ENCODE measurements at places on chromosomes 2 and 18.

- no peak for DNase-seq
Observed at GRCh38 chr2:109020217-109020637, 31.2 kb upstream of the EDAR start.

DNA sequence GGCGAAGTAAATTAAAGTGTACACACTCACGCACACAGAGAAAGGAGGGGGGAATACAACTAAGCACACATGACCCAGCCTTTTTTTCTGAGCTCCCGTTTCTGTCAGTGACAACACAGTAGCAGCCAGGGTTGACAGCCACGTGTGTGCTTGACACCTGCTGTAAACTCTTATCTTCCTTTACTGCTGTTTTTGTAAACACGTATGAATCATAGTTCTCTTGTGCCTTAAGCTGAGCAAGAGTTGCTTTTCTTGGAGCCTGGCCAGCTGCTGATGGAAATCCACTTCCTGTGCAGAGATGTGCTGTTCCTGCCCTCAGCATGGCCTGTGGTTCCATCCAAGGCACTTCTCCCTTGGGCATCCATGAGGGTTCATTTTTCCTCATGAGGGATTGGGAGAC lies 561.9 kb downstream of the GALR1 start:
- no peak for DNase-seq

DNA sequence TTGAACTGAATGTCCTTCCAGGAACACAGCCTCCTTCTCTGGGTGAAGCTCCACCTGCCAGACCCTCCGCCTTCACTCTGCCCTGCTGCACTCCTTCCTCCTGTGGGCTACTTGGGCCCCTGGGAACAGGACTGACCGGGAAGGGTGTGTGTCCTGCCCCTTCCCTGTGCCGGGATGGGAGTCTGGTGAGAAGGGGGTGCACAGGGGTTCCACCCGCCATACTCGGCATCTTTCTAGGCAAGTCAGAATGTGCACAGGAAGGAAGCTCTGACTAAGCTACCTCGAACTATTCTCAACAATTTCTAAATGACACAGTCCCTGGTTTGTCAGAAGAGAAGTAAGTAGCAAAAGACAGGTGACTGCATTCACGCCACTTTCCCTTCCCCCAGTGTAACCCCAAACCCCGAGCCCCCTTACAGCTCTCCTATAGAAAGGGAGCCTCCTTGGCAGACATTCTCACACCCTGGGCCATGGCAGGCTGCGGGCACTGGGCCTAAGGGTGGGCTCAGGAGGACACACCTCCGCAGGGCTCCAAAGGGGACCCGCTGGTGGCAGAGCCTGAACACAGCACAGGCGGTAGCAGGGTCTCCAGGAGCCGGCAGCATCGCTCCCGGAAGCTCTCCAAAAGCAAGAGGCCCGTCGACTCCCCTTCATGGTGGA lies 184.1 kb downstream of the HDAC4 start:
- DNase-seq = no peak

GRCh38 chr2:239678666-239679296 lies 278.0 kb upstream of the HDAC4 start:
- no peak for DNase-seq

- DNase-seq = no peak
Observed at GRCh38 chr2:171810422-171811244, 83.4 kb downstream of the SLC25A12 start.

DNA sequence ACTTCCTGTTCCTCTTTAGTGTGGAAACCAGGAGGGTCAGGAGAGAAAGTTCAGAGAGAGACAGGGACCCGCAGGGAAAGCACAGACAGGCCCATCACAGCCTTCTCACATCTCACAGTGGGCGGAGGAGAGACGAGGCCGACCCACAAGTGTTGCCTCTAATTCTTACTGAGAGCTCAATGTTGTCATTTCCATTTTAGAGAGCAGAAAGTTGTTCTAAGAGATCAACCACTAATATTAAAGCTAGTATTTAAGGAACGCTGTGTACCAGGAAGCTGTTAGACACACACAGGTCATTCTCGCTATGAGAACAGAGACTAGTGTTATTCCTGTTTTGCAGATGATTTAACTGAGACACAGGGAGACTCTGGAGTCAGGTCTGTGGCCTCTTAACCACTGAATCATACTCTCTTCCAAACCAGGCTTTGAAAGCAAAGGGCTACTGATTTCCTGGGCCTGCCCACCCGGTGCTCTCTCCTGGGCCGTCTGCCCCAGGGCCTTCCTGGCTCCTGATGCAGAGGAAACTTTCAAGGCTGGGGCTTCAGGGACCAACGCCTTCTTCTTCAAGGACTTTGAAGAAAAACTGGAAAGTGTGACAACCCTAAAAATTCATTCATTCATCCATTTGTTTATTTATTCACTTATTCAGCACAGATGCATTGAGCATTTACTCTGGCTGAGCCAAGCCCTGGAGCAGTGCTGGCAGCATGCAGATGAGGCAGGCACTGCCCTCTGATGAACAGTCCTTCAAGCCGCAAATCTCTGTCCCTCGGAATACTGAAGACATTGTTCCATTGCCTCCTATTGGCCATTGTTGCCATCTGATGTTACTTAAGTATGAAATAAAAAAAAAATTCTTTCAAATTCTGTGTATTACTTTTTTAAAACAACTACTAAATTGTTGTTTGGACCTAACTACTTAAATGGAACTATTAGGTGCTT lies 37.2 kb upstream of the BIN1 start:
- no peak for DNase-seq

- no peak for DNase-seq
Observed at GRCh38 chr2:60961457-60961856, 56.1 kb upstream of the PEX13 start.

DNA sequence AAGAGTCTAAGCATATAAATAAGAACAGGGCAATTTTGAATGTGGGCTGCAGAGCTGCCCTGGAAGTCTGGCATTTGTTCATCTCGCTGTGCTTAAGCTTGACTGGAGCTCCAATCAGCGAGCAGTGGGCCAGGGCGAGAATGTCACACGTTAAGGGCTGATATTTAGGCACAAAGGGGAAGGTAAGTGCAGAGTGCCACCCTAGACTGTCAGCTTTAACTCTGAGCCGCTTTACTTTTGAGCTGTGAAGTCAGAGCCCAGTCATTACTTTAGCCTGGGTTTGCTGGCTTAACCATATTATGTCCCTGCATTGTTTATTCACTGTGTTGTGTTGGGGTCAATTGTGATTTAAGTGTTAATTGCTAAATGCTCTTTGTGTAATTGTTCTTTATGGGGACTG lies 236.1 kb upstream of the SIX3 start:
- DNase-seq = no peak

DNA sequence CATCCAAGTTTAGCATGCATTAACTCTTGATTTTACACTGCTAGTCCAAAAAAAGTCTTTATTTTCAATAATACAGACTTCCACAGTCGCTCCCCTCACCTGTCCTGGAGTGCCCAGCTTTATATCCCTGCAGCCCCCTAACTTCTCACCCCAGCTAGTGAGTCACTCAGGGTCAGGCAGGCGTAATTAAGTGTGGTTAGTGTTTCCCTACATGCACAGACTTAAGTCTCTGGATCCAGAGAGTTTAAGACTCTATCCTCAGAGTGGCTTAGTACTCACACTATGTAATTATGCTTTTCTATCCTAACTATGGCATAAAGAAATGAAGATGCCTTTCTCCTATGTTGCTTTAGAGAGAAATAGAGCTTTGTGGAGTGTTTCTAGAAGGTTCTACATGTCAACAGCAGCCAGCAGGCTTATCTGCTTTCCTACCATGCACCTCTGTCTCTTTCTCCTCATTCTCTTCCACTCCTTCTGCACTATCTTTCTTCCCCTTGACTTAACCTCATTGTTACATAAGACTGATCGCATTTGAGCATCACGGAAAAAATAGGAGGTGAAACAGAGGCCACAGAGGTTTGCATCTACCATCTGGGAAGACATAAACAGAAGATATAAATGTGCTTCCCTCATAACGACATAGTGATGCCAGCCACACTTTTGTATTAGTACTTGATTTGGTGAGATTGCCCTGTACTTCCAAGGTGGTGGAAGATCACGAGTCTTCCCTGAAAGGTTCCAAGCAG lies 34.4 kb upstream of the PMAIP1 start:
- DNase-seq = no peak

DNA sequence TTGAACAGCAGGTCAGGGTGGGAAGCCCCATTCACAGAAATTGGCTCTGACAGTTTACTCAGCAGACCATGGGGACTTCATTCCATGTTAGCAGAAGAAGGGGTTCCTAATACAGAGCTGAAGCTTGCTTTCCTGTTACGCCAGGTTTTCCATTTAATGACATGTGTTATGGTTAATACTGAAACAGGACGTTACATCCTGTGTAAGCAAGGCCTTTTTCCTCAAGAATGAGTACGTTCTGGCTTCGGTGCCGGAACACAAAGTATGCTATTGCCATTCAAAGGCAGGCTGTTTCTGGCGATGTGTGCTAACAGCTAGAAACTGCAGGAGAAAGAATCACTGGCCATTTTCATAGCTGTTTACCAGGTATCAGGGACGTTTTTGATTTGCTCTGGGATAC lies 190.4 kb downstream of the SNTG2 start:
- DNase-seq = no peak

DNA sequence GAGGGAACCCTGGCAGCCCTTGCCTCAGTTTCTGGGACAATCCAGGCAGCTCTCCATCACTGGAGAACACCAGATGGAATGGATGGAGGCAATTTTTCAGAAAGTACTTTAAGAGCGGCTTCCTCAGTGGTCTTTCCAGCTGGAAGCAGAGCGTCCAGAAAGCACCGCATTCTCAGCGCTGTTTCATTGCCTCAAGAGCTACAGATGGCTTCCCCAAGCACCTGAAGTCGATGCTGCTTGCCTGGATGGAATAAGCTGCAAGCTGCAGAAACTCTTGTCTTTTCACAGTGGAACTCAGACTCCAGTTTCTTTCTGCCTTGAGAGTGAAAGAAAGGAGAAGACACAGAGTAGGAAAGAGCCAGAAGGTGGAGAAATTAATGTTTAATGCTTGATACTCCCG lies 766.9 kb downstream of the TDRD15 start:
- DNase-seq = no peak

DNA sequence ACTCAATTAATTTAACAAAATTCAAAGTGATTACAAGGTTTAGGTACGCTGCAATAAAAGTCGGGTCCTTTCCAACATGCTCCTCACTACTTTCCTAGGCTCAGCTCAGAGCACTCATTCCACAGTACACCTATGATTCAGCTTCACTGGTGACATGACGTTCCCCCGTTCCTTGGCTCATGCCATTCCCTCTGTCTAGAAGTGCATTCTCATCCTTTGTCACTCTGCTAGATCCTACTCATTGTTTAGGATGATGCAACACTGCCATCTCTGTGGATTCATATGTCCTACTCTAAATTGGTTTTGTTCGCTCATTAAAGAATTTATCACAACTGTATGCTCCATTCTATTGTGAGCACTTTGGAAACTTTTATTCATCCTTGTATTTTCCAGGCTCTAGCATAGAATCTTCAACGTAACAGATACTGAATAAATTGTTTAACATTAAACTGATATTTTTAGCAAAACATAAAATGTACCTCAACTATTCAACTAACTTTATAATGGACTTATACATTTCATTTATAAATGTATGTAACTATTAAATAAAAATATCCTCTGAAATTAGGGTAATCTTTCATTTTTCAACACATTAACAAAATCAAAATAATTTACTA lies 78.6 kb downstream of the FAM228A start:
- no peak for DNase-seq

DNA sequence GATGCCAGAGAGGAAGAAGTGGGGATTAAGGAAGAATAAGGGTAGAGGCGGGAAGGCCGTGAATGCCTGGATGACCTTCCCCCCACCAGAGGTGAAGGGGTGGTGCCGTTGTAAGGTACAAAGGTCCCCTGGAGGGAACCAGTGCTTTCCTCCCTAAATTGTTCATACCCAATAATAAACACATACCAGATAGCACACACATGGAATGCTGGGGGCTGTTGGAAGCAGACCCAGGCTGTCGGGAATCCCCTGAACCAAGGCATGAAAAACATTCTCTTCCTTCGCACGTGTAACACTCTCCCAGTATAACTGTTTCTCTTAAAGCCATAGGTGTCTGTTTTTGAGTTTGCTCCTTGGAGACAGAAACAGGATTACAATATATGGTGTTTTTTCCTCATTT lies 107.1 kb upstream of the CTAGE1 start:
- DNase-seq = no peak

DNA sequence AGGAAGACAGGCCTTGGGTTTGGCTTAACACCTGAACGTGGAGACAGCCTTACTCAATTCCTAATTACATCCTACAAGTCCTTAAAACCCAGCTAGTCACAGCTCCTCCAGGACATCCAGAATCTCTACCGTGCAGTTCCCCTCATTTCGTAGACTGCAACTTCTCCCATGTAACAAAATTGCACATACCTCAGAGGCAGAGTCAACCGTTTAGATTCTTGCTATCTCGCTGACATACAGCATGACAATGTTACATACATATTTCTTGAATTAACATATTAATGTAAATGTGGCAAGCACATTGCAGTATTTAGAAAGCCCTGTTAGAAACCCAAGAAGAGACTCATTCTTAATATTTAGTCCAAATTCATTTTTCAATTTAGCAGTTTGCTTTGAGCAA lies 358.7 kb downstream of the SETBP1 start:
- no peak for DNase-seq

GRCh38 chr2:190488516-190489233 lies 45.8 kb downstream of the NEMP2 start:
- DNase-seq = no peak

DNA sequence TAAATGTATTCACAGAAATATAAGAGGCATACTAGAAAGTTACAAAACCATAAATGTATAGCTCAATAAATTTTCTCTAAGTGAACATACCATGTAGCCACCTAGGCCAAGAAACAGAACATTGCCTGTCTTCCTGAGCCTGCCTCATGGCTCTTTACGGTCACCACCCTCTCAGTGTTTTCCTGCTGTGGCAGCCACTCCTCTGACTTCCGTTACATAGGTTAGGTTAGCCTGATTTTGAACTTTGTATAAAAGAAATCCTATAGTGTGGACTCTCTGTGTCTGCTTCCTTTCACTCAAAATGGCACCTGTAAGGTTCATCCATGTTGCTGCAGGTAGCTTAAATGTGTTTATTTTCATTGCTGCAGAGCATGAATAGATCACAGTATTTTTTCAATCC lies 11.6 kb upstream of the ST3GAL5 start:
- DNase-seq = no peak

DNA sequence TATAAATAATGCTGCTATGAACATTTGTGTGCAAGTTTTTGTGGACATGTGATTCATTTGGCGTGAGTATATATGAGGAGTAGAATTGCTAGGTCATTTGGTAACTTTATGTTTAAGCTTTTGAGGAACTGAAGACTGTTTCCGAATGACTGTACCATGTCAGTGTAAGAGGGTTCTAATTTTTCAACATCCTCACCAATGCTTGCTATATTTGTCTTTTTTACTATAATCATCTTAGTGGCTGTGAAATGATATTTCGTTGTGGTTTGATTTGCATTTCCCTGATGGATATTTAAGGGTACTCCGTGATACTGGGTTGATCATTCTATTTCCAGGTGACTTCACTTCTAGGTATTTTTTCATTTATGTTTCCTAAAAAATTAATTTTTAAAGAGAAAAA lies 241.1 kb downstream of the BCL2 start:
- DNase-seq = no peak

DNA sequence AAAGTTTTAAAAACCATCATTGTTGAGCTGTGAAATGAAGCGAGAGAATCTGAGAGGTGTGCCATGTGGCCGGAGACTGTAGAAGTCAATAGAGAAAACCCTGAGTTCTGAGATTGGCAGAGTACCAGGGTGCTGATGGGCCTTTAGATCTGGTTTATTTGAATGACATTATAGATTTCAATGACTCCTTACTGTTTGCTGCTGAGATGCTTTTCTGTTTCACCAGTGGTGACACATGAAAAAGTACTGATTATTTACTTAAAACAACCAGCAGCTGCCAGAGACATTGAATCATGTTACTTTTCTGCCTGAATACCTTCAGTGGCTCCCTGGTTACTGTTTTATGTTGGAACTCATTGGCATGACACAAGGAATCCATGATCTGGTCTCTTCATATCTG lies 602.7 kb upstream of the ZNF804A start:
- DNase-seq = no peak

All from CD4-positive, alpha-beta T cell treated with Interferon gamma for 1 hour (primary cell).